ENCODE measurements at places on chromosomes 4 and X.
A peak's percentile ranks its signal among the peaks of the same experiment; 100 is the strongest.

- DNase-seq, result no peak
These were observed 3.2 kb upstream of the UGT2B7 start for GRCh38 chr4:69092980-69093568.

DNA sequence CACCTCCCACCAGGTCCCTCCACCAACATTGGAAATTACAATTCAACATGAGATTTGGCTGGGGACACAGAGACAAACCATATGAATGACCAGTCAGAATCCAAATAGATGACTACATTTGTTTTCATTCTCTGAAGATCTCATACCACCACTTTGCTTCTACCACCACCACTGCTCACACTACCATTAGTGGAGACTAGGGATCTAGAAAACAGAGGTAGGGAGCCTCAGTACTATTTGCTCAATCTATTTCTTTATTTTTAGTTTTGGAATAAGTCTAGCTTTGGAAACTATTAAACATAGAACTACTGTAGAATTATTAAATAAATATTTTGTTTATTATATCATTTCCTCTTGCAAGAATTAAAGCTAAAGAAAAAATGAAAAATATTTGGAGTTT is 727.9 kb downstream of the CCSER1 start:
- peak; percentile 16 for DNase-seq

- no peak for DNase-seq
These were observed 24.9 kb downstream of the TNMD start for GRCh38 chrX:100609591-100609990.

GRCh38 chr4:52659722-52660261 is 691 bp upstream of the USP46 start:
- DNase-seq, result peak; percentile 62

GRCh38 chr4:61223385-61223784 is 23.3 kb downstream of the ADGRL3 start:
- no peak for DNase-seq

DNA sequence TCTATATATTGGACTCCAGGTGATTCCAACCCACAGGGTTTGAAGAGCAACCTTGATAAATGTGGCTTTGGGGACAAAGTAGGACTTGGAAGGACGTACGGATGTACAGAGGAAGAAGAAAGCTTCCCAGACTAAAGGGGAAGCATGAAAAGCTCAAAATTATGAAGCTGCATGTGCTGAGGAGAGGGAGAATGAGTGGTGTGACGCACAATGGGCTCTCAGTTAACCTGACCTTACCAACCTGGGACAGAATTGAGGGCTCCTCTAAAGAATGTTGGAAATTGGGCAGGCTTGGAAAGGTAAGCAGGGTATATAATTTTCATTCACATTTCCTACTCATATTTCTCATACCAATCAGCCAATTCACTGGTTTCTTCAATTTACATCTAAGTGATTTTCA is 10.5 kb upstream of the TIGD2 start:
- no peak for DNase-seq

DNA sequence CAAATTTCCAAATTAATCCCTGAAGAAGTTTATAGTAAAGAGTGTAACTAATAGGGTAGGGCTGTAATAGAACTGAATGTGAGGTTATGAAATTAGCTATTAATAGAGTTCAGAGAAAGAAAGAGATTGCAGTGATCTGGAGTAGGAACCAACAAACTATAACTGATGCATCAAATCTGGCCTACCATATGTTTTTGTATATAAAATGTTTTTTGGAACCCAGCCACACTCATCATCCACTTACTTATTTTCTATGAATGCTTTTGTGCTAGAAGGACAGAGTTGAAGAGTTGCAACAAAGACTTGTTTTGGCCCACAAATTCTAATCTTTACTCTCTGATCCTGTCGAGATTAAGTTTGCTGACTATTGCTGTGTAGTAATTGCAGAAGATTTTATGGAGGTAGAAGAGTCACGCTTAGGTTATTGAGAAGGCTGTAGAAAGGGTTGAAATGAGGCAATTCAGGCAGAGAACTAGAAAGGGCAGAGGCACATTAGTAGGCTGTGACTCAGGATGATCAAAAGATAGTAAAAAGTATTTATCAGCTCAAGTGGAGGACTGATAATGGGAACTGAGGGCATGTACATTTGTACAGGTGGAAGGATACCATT is 298.7 kb upstream of the EMCN start:
- peak; percentile 60 for DNase-seq

DNA sequence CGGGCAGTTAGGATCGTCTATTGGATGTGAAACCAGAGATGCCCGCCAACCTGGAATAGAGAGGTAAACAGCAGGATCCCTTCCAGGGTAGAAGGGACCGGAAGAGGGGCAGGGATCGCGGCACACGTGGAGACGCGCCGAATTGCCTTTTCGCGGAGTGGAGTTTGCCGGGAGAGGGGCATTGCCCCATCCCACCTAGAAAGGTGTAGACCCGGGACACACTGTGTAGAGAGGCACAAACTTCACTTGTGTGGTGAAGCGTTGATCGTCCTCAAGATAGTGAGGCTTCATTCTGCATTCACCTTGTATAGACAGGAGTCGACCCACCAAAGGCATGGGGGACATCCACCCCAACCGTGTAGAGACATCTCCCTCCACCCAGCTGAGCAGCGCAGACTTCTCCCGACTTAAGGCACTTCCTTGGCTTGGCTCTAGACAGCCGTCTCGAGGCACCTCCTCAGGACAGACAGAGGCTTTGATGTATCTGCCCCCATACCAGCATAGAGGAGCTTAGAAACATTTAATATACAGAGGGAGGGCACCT is 410 bp downstream of the GNL3L start:
- no peak for DNase-seq

GRCh38 chr4:111031001-111031579 is 408.2 kb upstream of the PITX2 start:
- DNase-seq, result no peak

All from muscle of leg (tissue), 16 donors.